Colonic mucosa (tissue), 4 donors: ENCODE measurements at places on chromosomes 11 and 22. TPM values are rescaled to one million over a fixed set of nuclear protein-coding genes. Genes with fewer than 3 reads are reported as not detected.
A peak's percentile ranks its signal among the peaks of the same experiment; 100 is the strongest.

- H3K36me3 ChIP-seq, result no peaks in the 10 kb centered on the region
- H3K27ac ChIP-seq, result no peak overlapping the region
- no peaks in the 10 kb centered on the region for H3K27me3 ChIP-seq
- H3K4me3 ChIP-seq, result no peak overlapping the region
- DNase-seq, result no peak
These were observed 35.8 kb downstream of the UVRAG start for GRCh38 chr11:75850787-75851186.

- peaks cover 11% of the 10 kb centered on the region for H3K36me3 ChIP-seq
- no peak overlapping the region for H3K4me3 ChIP-seq
- peaks cover 9% of the 10 kb centered on the region for H3K4me1 ChIP-seq
These were observed 5.0 kb upstream of the ZDHHC5 start for GRCh38 chr11:57662893-57663292.

- no peaks in the 10 kb centered on the region for H3K27me3 ChIP-seq
- H3K4me3 ChIP-seq, result no peak overlapping the region
- DNase-seq, result peak; percentile 40
- no peaks in the 10 kb centered on the region for H3K36me3 ChIP-seq
- no peaks in the 10 kb centered on the region for H3K4me1 ChIP-seq
These were observed 131.2 kb downstream of the BUD13 start for GRCh38 chr11:116641561-116642045.

DNA sequence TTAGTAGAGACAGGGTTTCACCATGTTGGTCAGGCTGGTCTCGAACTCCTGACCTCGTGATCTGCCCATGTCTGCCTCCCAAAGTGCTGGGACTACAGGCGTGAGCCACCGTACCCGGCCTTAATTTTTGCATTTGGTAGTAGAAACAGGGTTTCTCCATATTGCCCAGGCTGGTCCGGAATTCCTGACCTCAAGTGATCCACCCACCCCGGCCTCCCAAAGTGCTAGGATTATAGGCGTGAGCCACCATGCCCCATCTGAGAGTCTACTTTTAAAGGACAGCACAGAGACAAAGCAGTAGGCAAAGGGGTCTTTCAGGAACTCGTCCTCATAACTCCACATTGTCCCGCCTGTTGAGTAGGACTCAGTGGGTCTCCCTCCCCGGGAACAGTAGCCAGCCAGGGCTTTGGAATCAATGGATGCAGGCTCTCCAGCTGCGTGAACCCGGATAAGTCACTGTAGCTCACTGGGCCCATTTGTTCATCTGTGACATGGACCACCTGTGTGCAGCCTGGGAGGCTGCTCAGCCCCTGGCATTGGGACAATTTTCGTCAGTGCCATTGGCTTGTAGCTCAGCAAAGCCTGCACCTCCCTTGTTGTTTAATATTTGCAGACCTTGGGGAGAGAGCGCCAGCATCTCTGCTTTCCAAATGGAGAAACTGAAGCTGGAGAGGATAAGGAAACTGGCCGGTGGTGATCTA is 86.1 kb downstream of the ARHGAP8 start:
- DNase-seq, result no peak
- no peaks in the 10 kb centered on the region for H3K27me3 ChIP-seq
- no peak overlapping the region for H3K4me3 ChIP-seq
- no peak overlapping the region for H3K27ac ChIP-seq
- H3K4me1 ChIP-seq, result no peaks in the 10 kb centered on the region

The PDE2A gene
- 5.6 TPM for total RNA-seq

- DNase-seq, result no peak
- no peaks in the 10 kb centered on the region for H3K36me3 ChIP-seq
- H3K4me3 ChIP-seq, result no peak overlapping the region
- H3K27me3 ChIP-seq, result no peaks in the 10 kb centered on the region
These were observed 31.1 kb downstream of the BMAL1 start for GRCh38 chr11:13308704-13309103.

The PNPLA3 gene
- 1.6 TPM for total RNA-seq

The NLRP10 gene
- not detected for total RNA-seq

DNA sequence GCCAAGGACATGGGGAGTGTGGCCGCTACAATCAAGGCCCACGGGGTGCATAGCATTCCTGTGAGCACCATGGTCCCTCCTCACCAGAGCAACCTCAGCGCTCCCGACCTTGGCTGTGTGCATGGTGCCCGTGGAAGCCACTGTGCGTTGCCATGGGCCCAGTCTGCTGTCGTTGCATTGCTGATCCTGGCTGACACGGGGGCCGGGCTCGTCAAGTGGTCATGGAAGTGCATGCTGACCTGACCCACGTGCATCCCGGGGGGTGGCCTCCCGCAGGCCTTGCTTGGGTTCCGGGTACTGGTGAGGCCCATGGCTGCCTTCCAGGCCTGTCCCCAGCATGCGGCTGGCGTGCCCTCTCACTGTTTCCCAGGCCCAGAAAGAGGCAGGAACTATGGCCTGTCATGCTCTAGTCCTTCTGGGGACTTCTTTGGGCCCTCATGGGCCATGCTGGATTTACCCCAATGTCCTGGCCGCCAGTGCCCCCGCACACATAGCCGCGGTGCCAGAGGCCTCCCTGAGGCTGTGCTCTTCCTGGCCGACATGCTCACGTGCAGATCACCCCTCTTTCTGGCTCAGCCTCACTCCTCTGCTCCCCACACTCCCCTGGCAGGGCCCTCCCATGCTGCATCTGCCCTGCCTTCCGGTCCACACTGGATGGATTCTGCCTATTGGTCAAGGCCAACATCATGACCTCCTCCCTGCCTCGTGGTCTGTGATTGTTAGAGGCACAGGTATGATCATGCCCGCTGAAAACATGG is 1258.0 kb downstream of the BRD1 start:
- no peak overlapping the region for H3K27ac ChIP-seq
- H3K27me3 ChIP-seq, result peaks cover 7% of the 10 kb centered on the region
- DNase-seq, result no peak

DNA sequence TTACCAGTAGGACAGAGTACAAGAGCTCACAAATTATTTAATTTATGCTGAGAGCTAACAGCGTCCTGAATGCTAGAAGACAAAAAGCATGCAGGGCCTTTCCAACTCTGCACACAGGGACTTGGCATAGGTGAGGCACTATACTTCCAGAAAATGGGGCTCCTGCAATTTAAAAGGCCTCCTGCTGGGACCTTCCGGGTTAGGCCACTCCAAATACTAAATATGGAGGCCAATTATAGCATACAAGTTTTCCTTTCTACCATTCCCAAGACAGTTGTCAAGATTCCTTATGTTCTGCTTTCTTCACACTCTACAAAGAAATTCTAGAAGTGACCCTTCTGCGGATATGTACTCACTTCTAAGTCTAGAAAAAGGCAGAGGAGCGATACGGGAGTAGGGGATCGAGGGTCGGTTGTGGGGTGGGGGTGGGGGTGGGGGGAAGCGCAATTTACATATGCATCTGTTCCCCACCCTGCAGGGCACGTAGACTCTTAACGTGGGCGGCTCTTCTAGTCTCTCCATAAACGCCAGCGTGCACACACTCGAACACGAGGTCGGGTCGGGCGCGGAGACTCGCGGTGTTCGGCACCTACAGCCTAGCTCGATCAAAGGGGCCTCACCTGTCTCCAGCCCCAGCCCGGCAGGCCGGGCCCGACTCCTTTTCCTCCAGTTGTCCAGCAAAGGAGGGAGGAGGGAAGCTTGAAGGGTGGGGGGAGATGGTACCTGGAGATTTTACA is 728 bp downstream of the DCUN1D5 start:
- peak overlapping the region; percentile 93 for H3K4me3 ChIP-seq
- H3K27ac ChIP-seq, result peak overlapping the region; percentile 77
- H3K36me3 ChIP-seq, result no peaks in the 10 kb centered on the region
- H3K4me1 ChIP-seq, result peaks cover 9% of the 10 kb centered on the region
- peak; percentile 56 for DNase-seq

DNA sequence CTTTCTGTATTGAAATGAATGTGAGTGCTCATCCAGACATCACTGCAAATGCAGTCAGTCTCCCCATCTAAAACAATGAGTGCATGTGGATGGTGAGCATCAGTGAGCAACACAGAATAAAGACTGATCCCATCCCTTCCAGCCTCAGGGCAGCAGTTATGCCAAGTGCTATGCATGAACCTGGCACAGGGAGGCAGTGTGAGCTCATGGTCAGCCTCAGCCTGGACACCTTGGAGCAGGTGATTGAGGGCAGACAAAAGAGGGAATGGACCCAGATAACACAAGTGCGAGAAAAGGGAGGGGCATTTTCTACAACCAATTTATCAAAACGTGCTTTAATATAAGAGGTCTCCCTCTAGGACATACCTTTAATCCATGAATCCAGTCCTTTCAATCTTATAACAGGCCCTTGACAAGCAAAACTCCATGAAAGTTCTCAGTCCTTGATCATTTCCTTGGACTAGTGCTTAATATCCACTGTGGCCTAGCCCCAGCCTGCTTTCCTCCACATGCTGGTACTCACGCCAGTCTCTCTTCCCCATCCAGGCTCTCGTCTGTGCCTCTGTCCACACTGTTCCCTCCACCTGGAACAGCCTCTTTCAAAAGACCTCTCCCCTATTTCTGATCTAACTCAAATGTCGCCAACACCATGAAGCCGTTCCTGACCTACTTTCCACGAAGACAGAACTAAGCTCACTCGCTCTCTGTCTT is 50.5 kb upstream of the LRRC55 start:
- H3K36me3 ChIP-seq, result no peaks in the 10 kb centered on the region
- no peaks in the 10 kb centered on the region for H3K27me3 ChIP-seq
- no peak overlapping the region for H3K27ac ChIP-seq
- H3K4me3 ChIP-seq, result no peak overlapping the region
- no peaks in the 10 kb centered on the region for H3K4me1 ChIP-seq
- DNase-seq, result peak; percentile 32

DNA sequence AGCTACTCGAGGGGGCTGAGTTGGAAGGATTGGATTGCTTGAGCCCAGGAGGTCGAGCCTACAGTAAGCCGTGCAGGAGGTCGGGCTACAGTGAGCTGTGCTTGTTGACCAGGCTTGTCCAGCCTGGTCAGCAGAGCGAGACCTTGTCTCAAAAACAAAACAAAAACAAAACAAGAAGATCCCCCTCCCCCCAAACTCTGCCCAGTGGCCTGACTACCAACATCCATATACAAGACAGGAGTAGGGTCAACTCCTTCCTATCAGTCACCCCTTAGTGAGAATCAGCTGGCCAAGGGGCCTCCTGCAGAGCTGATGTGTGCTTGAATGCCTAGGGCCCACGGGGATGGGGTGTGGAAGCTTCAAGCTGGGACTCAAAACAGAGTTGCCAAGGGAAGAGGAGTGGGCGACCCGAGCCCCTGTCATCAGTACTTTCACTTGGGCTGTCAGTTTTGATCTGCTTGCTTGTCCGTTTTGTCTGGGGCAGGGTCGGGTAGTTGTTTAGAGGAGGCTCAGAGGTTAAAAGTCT is 942 bp upstream of the TSPAN18 start:
- peaks cover 4% of the 10 kb centered on the region for H3K27me3 ChIP-seq
- H3K36me3 ChIP-seq, result no peaks in the 10 kb centered on the region

- H3K27ac ChIP-seq, result no peak overlapping the region
- no peaks in the 10 kb centered on the region for H3K36me3 ChIP-seq
- H3K4me1 ChIP-seq, result no peaks in the 10 kb centered on the region
- H3K4me3 ChIP-seq, result no peak overlapping the region
- no peaks in the 10 kb centered on the region for H3K27me3 ChIP-seq
These were observed 86.3 kb downstream of the SNX19 start for GRCh38 chr11:130829920-130830511.

GRCh38 chr11:65849366-65849765 is 8.6 kb downstream of the CFL1 start:
- H3K4me3 ChIP-seq, result no peak overlapping the region
- H3K27ac ChIP-seq, result no peak overlapping the region
- peaks cover 12% of the 10 kb centered on the region for H3K4me1 ChIP-seq
- peaks cover 5% of the 10 kb centered on the region for H3K36me3 ChIP-seq
- no peak for DNase-seq

- H3K36me3 ChIP-seq, result no peaks in the 10 kb centered on the region
- no peaks in the 10 kb centered on the region for H3K4me1 ChIP-seq
These were observed 406.2 kb upstream of the CADM1 start for GRCh38 chr11:115910379-115910778.

- no peak overlapping the region for H3K4me3 ChIP-seq
- H3K27me3 ChIP-seq, result no peaks in the 10 kb centered on the region
- DNase-seq, result no peak
- H3K36me3 ChIP-seq, result no peaks in the 10 kb centered on the region
- peak overlapping the region; percentile 35 for H3K27ac ChIP-seq
These were observed 20.2 kb downstream of the ST3GAL4 start for GRCh38 chr11:126375726-126376125.

DNA sequence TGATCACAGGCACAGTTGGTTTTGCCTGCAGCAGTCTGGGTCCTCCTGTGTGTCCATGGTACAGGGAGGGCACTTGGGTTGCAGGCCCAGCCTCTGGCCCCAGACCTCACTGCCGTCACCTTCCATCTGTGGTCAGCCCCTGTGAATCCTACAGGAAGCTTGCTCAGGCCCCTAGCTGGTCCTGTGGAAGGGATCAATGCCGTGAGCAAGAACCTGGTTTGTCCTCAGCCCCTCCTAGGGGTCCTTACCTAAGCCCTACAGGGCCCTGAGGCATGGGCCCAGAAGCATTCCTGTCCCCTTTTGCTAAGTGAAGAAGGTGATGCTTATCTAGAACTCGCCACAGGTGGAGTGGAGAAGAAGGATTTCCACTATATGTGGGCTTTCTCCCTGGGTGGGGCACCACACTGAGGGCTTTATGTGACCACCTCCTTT is 29.9 kb downstream of the MED15 start:
- H3K27me3 ChIP-seq, result no peaks in the 10 kb centered on the region
- peaks cover 8% of the 10 kb centered on the region for H3K36me3 ChIP-seq
- no peak overlapping the region for H3K27ac ChIP-seq
- H3K4me1 ChIP-seq, result no peaks in the 10 kb centered on the region

DNA sequence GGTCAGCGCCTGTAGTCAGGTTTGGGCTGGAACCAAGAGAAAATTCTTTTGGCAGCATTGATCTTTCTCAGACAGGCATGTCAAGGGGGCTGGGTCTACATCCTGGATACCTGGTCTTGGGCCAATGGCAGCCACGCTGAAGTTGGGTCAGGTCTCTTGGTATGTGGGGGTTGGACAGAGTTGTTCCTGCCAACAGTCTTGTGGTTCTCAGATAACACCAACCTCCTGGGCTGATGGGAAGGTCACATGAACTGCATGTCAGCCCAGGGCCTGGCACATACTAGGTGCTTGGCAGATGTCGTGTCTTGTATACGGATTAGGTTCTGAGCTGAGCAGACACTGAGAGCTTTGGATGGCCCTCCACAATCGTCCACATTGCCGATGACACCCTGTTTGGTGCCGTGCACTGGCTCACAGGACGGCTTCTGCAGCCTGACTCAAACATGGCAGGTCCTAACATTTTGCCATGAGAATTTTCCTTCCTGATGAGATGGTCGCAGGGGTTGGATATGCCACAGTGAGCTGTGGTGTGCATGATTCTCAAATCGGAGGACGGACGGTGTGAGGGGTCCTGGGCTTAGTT is 42.0 kb downstream of the FBLN1 start:
- no peaks in the 10 kb centered on the region for H3K36me3 ChIP-seq
- H3K27me3 ChIP-seq, result no peaks in the 10 kb centered on the region

GRCh38 chr22:44392446-44392921 is 79.7 kb upstream of the SHISAL1 start:
- no peak overlapping the region for H3K27ac ChIP-seq
- no peak for DNase-seq
- H3K4me3 ChIP-seq, result no peak overlapping the region
- H3K36me3 ChIP-seq, result no peaks in the 10 kb centered on the region
- H3K4me1 ChIP-seq, result no peaks in the 10 kb centered on the region
